Keratinocyte (primary cell): ENCODE measurements at places on chromosomes 6 and 20.

GRCh38 chr6:31558631-31559500 lies 11.5 kb downstream of the NFKBIL1 start:
- no peak overlapping the region for H3K4me3 ChIP-seq
- H3K27ac ChIP-seq: no peak overlapping the region
- H3K36me3 ChIP-seq: peaks cover 10% of the 10 kb centered on the region
- no peak for DNase-seq

- no peaks in the 10 kb centered on the region for H3K27me3 ChIP-seq
- H3K4me1 ChIP-seq: peaks cover 2% of the 10 kb centered on the region
- H3K4me3 ChIP-seq: no peak overlapping the region
- no peaks in the 10 kb centered on the region for H3K36me3 ChIP-seq
- no peak overlapping the region for H3K27ac ChIP-seq
These were observed 277.9 kb upstream of the IRAK1BP1 start for GRCh38 chr6:78589436-78589835.

- no peak overlapping the region for H3K27ac ChIP-seq
- no peaks in the 10 kb centered on the region for H3K27me3 ChIP-seq
- no peak overlapping the region for H3K4me3 ChIP-seq
- H3K4me1 ChIP-seq: peaks cover 29% of the 10 kb centered on the region
These were observed 60.7 kb downstream of the APCDD1L start for GRCh38 chr20:58454460-58454859.

DNA sequence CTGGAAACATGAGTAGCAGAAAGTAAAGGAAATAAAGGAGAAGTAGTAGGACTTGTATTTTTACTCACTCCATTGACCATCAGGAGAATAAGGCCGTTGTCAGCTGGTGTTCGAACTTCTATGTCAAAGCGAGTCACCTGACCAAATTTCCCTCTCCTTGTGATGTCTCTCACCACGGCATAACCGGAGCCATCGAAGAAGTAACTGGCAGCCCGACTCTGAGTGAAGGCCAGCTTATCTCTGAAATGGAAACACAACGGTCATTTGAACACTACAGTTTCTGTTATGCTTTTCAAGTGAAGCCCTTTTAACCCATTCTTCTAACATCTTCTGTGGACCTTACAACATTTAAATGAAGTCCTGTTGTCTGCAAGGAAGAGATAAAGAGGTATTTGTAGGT lies 51.7 kb downstream of the FAM229B start:
- no peaks in the 10 kb centered on the region for H3K36me3 ChIP-seq
- DNase-seq: no peak
- no peaks in the 10 kb centered on the region for H3K27me3 ChIP-seq
- H3K27ac ChIP-seq: no peak overlapping the region
- H3K4me1 ChIP-seq: no peaks in the 10 kb centered on the region

DNA sequence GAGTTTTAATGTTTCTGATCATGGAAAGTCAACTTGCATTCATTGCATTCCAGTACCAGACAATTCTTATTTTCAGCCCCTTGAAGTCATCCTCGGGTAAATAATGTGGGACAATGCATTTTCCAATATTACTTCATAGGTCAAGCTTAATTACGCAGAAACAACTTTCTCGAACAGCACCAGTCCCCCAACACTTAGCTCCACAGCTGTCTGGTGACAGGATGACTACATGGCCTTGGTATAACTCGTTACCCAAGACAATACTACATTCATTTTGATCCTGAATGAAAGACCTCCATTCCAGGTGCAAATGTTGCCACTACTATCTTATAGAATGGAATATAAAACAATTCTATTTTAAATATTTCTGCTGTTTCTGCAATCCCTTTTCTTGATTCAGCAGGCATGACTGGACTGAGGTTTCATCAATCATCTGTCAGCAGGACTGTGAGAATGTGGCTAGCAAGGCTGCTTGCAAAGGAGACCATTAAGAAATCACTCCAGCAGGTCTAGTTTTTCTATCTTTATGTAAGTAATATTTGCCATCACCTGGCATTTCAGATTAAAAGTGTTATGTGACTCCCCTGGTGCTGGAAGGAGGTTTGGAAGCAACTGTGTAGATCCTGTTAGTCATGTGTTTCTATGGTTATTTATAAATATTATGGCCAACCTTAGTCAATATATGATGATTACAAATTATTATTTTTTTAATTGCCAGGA lies 147.9 kb downstream of the HAO1 start:
- H3K4me1 ChIP-seq: no peaks in the 10 kb centered on the region
- H3K27me3 ChIP-seq: no peaks in the 10 kb centered on the region
- H3K4me3 ChIP-seq: no peak overlapping the region
- H3K36me3 ChIP-seq: no peaks in the 10 kb centered on the region
- H3K27ac ChIP-seq: no peak overlapping the region

DNA sequence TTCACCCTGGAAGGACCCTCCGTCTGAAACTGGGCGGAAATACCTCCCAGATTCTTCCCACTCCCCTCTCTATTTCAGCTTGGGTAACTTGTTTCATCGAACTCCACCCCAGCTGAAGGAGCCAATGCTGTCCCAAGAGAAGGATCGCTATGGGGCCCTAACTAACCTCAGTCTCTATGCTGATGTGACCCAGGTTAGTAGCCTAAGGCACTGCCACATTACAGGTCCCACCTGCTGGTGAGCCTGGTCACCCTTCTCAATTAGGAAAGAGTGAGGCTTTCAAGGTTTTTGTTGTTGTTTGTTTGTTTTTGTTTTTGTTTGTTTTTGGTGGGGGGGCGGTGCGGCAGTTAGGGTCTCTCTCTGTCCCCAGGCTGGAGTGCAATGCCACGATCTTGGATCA lies 168.4 kb downstream of the OR2B2 start:
- no peak overlapping the region for H3K4me3 ChIP-seq
- H3K27ac ChIP-seq: no peak overlapping the region

DNA sequence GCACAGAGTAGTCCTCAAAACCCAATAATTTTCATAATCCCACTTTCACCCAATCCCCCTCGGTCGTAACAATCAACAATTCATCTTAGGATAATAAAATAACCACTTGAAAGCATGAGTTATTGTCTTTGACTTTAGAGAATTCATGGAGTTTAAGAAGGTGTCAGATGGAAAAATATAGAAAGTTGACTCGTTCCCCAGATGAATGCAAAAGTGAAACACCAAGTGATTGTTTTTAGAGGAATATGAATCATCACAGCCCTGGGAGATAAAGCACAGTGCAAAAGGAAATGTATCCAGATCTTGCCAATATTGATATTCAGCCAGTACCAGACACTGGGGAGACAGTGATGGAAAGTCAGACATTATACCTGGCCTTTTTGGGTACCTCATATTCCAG lies 860.5 kb downstream of the DHX35 start:
- no peak for DNase-seq
- no peaks in the 10 kb centered on the region for H3K27me3 ChIP-seq
- H3K27ac ChIP-seq: no peak overlapping the region
- H3K4me1 ChIP-seq: peaks cover 29% of the 10 kb centered on the region

- no peaks in the 10 kb centered on the region for H3K36me3 ChIP-seq
- H3K4me3 ChIP-seq: no peak overlapping the region
- no peaks in the 10 kb centered on the region for H3K27me3 ChIP-seq
- H3K4me1 ChIP-seq: no peaks in the 10 kb centered on the region
- H3K27ac ChIP-seq: no peak overlapping the region
These were observed 1042.7 kb downstream of the EPHA7 start for GRCh38 chr6:92376691-92377090.

DNA sequence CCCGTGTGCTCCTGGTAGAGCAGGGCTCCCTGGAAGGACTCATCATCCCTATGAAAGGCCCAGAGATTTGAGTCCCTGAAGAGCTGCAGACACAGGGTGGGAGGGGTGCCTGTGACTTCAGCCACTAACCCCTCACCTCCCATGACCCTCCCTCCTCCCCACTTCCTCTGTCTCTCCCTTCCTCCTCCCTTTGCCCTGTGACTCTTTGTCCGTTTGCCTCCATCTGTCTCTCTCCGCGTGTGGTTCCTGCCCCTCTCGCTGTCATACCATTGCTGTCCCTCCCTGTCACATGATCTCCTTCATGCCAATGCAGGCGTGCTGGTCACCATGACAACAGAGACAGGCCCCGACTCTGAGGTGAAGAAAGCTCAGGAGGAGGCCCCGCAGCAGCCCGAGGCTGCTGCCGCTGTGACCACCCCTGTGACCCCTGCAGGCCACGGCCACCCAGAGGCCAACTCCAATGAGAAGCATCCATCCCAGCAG lies 19.0 kb downstream of the EPB41L1 start:
- H3K4me3 ChIP-seq: no peak overlapping the region
- no peak overlapping the region for H3K27ac ChIP-seq
- DNase-seq: no peak
- H3K27me3 ChIP-seq: no peaks in the 10 kb centered on the region
- peaks cover 3% of the 10 kb centered on the region for H3K4me1 ChIP-seq
- no peaks in the 10 kb centered on the region for H3K36me3 ChIP-seq

DNA sequence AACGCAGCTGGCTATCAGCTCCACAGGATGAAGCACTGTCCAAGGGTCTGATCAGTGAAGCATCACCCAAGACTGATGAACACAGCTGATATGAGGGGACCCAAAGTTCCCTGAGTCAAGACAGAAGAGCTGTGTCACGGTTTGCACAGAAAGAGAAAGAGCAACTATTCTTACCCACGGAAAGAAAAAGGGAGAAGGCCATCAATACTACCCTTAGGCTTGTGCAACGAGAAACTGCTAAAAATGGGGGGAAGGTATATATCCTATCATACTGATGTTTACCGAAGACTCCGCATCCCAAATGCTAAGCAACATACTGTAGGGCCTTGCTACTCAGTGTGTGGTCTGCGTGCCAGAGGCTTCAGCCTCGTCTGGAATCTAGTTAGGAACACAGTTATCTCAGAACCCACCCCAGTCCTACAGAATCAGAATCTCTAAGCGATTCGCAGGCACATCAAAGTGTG lies 665 bp downstream of the FASTKD5 start:
- H3K27ac ChIP-seq: peak overlapping the region; percentile 80
- no peaks in the 10 kb centered on the region for H3K27me3 ChIP-seq
- H3K4me3 ChIP-seq: peak overlapping the region; percentile 81
- peaks cover 19% of the 10 kb centered on the region for H3K4me1 ChIP-seq

DNA sequence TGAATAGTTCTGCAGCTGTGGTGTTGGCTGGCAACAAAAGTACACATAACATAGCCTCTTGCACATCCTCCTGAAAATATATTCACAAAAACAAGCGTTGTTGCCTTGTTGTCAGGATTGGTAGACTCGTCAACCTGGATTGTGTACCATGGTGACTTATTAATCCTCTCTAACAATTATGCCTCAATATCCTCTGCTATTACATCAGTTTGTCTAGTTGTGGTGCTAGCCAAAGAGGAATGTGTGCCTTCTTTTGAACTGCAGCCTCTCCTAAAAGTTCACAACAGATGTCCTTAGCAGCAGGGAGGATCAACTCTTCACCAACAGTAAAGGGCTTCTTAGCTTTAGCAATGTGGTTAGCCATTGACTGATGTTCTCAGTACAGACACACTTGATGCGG lies 3.6 kb upstream of the SF3B5 start:
- DNase-seq: no peak
- no peaks in the 10 kb centered on the region for H3K27me3 ChIP-seq
- no peaks in the 10 kb centered on the region for H3K36me3 ChIP-seq
- H3K4me1 ChIP-seq: peaks cover 8% of the 10 kb centered on the region
- no peak overlapping the region for H3K27ac ChIP-seq
